ENCODE measurements at places on chromosomes 1 and 21.

- DNase-seq = no peak
Observed at GRCh38 chr1:161001525-161001924, 19.4 kb downstream of the F11R start.

DNA sequence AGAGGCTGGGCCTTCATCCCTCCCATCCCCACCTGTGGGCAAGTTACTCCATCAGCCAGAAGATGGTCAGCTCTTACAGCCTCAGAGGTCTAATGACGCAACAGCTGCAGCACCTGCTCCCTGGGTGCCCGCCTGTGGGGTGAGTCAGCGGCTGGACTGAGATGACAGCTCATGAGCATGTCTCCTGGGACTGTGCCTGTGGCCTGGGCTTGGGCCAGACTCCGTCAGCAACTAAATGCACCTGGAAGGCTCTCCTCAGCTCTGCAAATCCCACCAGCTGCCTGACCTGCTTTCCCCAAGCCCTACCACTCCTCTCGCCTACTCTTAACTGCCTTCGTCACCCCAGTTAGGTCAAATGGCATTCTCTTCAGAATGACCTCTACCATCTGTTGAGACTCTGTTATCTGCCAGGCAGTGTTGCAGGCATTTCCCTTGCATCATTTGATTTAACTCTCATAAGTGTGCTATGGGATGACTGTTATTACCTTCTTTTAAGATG, 47.7 kb downstream of the ETS2 start:
- peak; percentile 40 for DNase-seq

GRCh38 chr1:118504221-118504644, 319.2 kb upstream of the SPAG17 start:
- no peak for DNase-seq

- no peak for DNase-seq
Observed at GRCh38 chr1:7940745-7941436, at the start of gene TNFRSF9. Gene TNFRSF9 (minus strand): TSS chr1:7940839. CDS start chr1:7939994, 845 bp downstream.

Measured in AG20443 (cell line).